ENCODE measurements at places on chromosomes 1 and 21.

- no peak for DNase-seq
Observed at GRCh38 chr1:157043685-157044084, 1.9 kb downstream of the ARHGEF11 start.

DNA sequence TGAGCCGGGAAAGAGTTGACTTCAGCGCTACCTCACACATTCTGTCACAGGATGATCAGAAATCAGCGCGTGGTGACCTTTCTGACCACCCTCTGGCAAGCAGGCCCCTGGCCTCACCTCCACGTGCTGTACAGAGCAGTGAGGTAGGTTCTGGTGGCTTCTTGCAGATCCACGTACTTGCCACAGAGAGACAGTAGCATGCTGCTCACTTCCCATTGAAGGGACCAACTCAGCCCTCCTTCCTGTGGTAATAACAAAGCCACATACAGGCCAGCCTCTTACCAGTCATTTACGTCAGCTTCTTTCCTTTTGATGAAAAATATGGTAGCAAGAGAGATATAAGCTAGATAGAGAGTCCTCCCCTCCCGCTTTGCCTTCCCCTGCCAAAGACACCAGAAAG is 200.7 kb downstream of the CHRM3 start:
- DNase-seq, result no peak

GRCh38 chr1:161777261-161777660 is 11.1 kb downstream of the ATF6 start:
- no peak for DNase-seq

DNA sequence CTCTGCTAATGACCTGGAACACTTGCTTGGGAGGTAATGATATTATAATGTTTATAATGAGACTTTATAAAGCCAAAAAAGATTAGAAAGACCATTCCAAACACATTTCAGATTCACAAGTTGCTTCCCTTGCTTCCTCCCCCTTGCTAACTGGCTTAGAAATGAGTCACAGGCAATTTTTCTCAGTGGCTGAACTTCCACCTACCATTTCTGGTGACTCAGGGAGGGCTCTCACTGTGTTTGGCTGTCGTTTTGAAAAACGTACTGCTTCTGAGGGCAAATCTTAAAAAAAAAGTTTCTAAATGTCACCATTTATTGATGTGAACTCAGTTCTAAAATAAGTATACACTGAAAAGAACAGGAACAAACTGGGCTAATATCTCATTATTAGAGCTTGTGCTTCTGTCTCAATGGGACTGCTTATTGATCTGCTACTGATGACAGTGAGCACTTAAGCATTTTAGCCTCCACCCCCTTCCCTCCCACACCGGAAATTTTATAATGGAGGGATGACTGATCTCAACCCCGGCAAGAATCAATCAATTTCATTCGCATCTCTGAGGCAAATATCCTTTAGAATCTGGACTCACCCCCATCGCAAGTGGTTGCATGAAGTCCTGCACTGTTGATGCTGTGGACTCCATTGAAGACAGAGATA is 278.3 kb downstream of the KCTD3 start:
- DNase-seq, result no peak

DNA sequence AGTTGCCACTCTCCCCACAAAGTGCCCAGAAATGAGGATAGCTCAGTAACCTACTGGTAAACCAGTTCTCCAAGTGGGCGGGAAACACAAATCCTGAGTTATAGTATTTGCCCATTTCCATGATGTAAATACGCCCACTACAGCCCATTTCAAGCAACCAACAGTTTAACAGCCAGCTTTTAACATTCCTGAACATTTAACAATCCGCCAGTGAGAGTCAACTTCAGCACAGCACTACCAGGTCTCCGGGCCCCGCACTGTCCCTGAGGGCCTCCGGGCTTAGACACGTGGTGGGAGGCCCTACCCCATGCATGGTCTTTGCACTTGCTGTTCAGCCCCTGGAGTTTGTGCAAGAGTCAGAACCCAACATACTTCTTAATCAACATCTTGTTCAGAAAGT is 132.0 kb upstream of the CTTNBP2NL start:
- DNase-seq, result no peak

GRCh38 chr1:204130981-204131892 is 20.6 kb downstream of the ETNK2 start:
- DNase-seq, result no peak

- no peak for DNase-seq
Observed at GRCh38 chr1:24323281-24323680, 4.1 kb downstream of the GRHL3 start.

- no peak for DNase-seq
Observed at GRCh38 chr1:94738371-94738770, 81.8 kb upstream of the SLC44A3 start.

DNA sequence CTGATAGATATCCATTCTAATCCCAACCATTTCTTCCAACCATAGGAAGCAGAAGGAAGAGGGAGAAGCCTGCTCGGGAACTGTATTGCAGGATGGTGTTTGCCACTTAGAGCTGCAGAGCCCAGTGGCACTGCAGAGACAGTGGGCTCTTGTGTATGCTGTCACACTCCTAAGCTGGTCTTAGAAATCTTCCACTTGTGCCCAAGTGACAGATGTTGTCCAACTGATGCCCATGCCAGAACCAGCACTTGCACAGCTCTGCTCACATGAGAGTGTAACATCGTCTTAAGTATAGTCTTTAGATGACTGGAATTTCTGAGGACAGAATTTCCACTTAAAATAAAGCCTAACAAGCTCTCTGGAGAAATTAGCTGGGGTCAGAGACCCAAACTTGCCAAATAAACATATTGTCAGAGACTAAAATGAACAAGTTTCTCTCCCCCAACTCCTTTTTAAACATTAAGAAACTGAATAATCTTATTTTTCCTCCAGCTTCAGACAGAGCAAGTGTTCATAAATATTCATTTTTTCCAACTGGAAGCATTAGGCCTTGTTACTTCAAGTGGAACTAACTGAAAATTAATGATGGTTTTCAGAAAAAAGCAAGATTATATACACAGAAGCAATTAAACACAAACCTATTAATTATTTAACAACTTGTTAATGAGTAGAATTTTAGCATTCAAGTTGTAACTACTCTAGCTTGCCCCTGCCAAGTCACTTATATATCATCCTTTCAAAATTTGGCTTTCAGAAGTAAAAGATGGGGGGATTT is 577.3 kb downstream of the AJAP1 start:
- DNase-seq, result no peak

DNA sequence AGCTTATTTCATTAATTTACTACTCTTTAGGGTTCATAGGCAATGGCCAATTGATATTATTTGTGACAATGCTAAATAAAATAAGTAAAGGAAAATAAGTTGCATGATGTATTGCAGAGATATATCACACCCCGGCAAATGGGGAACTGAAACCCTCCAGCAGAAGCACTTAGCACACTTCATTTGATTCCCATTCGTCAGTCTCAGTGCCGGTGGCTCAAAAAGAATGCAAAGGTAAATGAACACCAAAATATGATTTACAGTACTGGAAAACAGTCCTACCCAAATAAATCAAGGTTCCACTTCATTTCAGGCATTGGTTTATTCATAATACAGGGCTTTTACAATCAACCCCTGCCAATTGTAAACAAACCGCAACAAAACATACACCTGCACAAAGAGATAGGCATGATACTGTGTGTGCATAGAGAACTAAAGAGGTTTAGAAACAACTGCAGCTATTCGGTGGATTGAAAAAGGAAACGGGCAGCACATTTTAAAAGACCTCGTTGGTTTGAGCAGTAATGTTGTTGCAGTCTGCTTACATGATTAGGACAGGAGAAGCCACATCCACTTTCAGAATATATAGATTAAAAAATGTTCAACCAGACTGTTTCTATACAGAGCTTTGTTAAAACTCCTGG is 1019.2 kb downstream of the TTLL7 start:
- no peak for DNase-seq

DNA sequence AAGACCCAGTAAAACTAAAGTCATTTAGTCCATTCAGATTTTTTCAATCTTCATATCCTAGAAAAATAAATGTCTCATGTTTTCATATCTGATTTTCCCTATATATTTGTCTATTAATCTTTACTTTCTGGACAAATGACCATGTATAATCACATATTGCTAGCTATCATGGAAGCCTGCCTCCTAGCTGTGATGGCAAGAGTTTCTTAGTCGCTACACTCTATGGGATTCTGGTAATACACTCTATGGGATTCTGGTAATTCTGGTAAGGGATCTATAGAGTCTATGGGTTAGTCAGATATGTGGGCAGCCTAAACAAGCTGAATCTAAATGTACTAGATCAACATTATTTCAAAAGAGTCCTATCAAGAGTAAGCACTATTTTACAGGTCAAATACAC is 198.7 kb upstream of the LHX8 start:
- no peak for DNase-seq

DNA sequence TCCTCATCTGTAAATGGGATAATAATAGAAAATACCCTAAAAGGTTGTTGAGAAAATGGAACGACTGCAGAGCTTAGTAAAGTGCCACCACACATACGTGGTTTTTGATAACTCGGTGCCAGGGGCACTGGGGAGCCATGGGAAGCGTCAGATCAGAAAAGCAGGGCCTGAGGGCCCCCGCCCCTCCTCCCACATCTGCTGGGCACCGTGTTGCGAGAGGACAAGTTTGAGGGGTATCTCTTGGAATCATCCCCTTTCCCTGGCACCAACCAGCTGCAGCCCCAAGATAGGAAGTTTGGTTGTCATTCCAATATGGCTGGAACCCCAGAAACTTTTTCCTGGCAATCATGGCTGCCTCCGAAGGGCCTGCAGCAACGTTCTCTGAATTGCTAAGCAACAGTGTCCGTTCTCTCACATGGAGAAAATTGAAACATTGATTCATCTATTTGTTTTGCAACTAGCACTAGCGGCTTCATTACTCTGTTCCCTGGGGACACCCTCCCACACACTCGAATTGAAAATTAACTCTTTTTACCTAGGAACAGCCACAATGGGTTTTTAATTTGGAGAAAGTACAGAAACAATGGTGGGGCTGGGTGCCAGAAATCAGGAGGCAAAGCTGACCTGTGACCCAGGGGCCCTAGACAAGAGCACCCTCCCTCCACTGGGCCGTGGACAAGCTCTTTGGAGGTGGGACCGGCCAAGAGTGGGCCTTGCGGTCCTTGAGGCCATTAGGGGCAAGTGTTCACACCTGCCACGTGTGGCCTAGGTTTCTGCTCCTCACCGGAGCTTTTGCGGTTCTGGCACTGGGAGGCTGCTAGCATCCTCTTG is 190.0 kb upstream of the VAMP3 start:
- DNase-seq, result no peak

DNA sequence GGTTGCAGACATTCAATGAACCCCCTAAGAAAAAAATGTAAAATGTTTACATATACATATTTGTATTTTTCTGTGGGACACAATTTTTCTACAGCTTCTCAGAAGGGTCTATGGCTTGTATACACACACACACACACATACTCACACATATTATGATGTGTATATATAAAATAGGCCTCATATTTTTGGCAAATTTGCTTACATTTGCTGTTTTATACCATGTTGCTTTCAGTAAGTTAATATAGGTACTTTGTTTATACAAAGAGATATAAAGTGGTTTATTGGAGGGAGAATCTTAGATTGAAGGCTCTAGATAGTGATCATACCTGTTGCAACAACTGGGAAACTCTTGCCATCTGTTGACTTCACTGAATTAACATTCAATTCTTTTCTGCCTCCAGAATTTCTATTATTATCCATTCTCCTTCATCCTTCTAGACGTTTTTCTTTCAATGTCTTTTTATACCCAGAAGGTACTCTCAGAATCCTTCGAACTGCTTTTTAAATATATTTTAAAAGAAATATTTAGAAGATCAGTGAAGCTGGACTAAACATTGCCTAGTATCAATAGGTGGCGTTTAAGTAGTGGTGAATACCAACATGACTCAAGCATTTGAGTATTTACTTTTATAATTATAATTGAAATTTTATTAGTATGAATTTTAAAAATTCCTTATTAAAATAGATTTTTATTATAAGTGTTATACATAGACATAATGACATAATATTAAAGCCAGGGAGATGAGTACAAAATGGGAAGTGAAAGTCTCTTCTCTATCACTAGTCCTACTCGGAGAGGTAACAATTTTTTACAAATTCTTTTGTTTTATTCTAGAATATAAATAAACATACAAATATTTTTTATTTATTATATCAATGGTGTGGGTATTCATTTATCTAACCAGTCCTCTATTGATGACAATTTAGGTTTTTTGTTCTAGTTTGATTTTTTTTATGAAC is 10.2 kb downstream of the CD55 start:
- no peak for DNase-seq

DNA sequence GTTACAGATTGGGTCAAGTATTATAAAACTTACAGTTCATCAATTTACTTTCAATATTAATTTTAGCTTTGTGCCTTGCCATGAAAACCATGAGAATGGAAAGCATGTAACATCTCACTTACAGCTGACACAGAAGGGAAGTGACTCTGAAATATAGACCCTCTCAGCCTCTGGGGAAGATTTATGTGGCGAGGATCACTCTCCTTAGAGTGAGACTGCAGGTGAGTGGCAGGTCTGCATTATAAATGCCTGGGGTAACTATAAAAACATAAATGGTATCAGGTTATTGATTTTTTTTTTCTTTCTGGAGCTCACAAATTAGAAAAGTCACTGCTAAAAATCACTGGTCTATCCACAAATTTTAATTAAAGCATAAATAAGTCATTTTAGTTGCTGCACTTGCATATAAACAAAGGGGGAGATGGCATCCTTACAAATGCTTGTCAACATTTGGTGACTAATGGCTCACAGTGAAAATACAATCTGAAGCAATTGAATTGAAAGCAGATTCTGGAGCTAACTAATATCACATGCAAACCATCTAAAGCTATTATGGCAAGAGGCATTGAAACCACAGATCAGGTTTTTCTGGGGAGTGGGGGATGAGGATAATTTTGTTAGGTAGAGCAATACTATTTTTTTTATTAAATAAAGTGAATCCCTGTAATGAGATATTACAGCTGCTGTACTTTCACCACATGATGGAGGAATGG is 200.9 kb downstream of the TM2D1 start:
- no peak for DNase-seq

DNA sequence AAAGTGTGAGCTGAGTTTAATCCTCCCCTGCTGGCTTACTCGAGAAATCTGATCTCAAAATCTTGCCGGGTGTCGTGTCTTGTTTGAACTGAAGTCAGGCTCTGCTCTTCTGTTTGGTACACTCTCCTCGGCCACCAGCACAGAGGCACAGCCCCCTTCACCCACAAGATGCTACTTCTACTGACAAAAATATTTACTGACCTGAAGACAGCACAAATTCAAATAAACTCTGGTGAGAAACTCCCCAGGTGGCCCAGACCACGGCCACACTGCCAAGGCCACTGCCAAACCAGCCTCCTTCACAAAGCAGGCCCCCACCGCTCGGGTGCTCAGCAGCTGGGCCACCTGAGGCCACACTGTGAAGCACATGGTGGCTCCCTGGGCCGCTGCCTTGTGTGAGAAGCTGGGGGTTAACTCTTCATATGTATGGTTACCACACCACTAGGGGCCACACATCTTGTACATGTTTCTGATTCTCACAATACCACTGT is 80.6 kb downstream of the TGFBR3 start:
- DNase-seq, result no peak

- DNase-seq, result no peak
Observed at GRCh38 chr1:64043288-64043687, 160.1 kb upstream of the UBE2U start.

Data from mesothelial cell of epicardium (in vitro differentiated cells).